ENCODE measurements at places on chromosomes 2 and 18.

DNA sequence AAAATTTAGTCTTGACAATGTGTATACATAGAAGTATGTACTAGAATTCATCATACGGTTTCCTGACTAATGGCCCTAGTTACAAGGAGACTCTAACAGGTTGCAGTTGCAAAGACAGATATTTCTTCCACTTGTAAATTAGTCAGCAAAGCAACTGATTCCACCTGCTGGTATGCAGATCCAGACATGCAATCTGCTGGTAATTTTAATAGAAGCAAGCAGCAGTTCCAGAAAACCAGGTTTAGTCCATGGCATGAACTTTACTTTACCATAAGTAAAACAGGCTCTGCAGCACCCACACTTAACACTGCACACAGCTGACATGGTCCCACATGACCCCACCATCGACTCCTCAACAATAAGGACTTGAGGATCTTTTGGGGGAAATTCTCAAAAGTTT, 110.9 kb upstream of the SP3 start:
- no peak for DNase-seq

DNA sequence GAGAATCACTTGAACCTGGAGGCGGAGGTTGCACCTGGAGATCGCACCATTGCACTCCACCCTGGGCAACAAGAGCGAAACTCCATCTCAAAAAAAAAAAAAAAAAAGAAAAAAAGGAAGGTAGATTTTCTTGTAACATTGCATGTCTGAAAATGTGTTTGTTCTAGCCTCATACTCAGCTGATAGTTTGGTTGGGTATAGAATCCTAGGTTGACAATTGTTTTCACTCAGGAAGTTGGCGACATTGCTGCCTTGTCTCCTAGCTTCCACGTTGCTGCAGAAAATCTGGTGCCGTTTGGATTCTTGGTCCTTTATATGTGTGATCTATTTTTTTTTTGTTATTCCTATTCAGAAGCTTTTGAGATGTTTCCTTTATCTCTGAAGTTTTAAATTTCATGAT, 4.7 kb downstream of the ING5 start:
- DNase-seq: no peak

DNA sequence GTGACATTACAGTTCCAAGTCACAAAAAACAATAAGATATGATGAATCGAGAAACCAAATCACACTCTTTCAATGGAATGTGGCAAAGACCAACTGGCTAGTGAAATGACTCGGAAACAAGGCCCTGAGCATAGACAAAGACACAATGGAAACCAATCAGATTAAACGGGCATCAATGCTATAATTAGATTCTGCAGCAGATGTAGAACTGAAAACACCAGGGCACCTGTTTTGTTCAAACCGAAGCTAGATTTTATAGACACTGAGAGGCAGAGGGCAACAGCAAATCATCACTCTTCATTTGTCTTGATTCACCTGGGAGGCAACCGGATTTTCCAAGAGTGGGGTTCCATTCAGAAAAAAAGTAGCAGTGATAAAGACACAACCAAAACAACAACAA, 92.8 kb upstream of the BARD1 start:
- no peak for DNase-seq

DNA sequence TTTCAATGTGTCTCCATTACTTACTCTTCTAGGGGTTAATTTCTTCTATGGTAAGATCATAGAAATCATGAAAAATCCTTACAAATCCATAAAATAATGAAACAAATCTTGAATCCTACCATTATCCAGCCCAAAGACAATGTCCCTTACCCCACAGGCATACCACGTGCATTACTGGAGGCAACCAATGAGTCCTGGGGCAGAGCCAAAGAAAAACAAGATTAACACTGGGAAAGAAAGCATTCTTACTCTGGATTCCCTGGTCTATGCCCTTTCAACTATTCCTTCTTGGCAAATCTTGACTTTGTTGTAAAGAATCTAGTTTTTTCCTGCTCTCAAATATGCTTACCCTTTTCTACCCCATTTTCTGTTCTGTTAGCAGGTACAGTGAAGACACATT, 3.1 kb upstream of the GALNT1 start:
- no peak for DNase-seq

GRCh38 chr2:196277002-196277401, 105.6 kb upstream of the STK17B start:
- no peak for DNase-seq

DNA sequence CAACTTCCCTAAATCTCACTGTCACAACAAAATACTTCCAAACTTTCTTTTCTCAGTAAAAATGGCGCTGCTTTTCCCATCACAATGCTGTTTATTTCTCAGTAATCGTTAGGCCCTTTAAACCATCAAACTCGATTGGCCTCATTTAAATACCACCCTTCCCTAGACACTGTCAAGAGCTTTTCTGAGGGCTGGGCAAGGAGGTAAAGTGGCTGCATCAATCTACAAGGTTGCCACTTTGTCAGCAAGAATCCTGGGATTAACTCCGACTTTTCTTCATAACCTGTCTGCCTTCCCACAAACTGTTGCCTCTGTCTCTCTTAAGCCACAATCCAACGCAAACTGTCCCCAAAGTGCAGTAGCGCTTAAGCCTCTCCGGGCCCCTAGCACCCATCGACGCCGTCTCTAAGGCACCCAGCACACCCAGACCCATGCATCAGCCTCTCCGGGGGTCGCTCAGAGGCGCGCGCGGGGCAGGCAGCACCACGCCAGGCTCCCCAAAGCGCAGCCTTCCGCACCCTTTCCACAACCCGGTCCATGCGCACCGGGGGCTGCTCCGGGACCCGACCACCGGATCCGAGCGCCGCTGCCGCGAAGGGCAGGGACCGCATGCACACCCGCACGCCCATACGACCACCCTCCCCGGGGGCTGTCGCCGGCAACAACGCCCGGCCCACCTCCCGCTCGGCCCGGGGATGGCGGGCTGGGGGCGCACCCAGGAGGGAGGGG, 683 bp downstream of the MBOAT2 start:
- DNase-seq: no peak
